Psoas muscle (tissue), 8 donors: ENCODE measurements at places on chromosomes 3 and 15.

DNA sequence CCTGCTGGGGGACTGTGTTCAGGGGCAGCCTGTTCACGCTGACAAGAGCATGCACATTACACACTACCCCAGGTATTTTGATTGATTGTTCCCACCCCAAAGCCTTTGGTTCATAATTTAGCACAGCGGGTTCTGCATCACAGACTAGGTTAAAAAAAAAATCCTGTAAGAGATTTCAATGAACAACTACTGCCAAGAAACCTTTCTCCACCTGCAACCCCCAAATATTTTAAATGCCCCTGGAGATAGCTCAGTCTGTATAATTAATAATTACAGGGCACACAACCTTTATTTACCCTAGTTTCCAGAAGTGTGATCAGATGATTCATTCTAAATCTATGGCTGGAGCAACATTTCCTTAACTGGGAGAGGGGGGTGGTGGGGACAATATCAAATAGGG, 87.6 kb downstream of the NR2F2 start:
- no peak for DNase-seq

- no peak for DNase-seq
These were observed 860.5 kb downstream of the DIPK2A start for GRCh38 chr3:144831955-144832716.

GRCh38 chr3:195761567-195762248, 40.9 kb downstream of the MUC20 start:
- no peak for DNase-seq

- no peak for DNase-seq
These were observed 67.3 kb upstream of the GLCE start for GRCh38 chr15:69093127-69093526.

GRCh38 chr15:86663979-86664378, 584.3 kb downstream of the AGBL1 start:
- DNase-seq: no peak

DNA sequence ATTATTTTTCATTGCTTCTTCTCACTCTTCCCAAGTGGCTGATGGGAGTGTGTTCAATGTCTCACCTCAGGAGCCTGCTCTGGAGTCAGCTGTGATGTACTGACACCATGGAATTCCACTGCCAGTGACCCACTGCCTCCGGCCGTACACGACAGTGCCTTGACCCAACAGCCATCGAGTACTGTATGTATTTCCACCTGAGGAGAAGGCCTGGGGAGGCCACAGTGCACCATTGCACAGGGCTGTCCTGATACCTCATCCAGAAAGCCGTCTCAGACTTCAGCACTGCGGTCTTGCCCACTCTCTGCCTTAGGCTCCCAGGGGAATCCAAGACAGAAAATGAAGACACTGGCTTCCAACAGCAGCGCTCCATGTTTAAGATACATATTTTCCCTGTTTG, 51.4 kb upstream of the EIF1B start:
- DNase-seq: no peak

DNA sequence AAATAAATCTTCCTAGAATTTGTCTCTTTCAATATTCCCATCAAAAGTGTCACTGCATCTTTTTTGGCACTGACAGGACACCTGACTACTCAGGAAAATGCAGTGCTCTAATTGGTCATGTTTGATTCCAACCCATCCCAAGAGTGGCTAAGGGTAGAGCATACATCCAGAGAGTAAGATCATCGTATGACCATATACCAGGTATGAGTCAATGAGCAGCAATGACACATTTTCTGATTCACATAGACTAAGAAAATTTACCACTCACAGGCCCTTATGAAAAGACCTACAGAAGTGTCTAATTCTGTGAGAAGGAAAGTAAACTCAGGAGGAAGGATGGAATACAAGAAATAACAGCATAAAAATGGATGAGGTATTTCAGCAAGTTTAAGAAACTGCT, 434.2 kb downstream of the ZIC1 start:
- no peak for DNase-seq

- no peak for DNase-seq
These were observed 3.8 kb upstream of the SLCO3A1 start for GRCh38 chr15:91849749-91850161.

DNA sequence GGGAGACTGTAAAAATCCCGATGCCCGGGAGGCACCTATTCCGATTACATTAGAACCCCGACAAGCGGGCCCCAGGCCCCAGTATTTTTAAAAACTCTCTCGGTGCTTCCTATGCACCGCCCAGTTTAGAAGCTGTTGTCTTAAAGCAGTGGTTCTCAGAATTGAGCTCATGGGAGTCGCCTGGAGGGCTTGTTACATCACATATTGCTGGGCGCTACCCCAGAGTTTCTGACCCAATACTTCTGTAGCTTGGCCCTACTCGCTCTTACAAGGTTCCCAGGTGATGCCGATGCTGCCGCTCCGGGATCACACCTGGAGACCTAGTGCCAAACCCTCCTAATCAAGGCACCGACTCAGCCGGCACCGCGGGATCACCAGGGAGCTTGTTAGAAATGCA, 35.2 kb downstream of the CPN2 start:
- DNase-seq: no peak

GRCh38 chr3:43178891-43179366, 73.0 kb upstream of the POMGNT2 start:
- DNase-seq: no peak
